ENCODE measurements at places on chromosomes 11 and 22.

- no peak for DNase-seq
Measured at GRCh38 chr11:17588721-17589120, 41.7 kb downstream of the OTOG start.

GRCh38 chr11:62865635-62866034, 15.1 kb upstream of the SLC3A2 start:
- no peak for DNase-seq

DNA sequence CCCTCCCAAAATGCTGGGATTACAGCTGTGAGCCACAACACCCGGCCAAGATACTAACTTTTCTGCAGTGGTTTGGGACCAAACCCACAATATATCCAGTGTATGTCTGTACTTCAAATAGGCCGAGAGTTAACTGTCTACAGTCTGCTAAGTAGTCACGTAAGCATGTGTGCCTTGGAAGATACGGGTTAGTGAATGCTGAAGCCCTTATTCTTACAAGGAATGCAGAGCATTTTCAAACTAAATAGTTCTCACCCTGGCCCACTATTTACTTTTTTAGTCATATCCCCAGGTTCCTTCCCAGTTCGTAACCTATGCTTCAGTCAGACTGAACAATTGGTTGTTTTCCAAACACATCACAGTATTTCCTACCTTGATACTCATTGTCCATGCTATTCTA, 176.0 kb downstream of the WNT11 start:
- peak; percentile 88 for DNase-seq

GRCh38 chr22:36166518-36167220, 6.1 kb upstream of the APOL3 start:
- DNase-seq = no peak

- no peak for DNase-seq
Measured at GRCh38 chr11:82046778-82047177, 686.9 kb downstream of the FAM181B start.

DNA sequence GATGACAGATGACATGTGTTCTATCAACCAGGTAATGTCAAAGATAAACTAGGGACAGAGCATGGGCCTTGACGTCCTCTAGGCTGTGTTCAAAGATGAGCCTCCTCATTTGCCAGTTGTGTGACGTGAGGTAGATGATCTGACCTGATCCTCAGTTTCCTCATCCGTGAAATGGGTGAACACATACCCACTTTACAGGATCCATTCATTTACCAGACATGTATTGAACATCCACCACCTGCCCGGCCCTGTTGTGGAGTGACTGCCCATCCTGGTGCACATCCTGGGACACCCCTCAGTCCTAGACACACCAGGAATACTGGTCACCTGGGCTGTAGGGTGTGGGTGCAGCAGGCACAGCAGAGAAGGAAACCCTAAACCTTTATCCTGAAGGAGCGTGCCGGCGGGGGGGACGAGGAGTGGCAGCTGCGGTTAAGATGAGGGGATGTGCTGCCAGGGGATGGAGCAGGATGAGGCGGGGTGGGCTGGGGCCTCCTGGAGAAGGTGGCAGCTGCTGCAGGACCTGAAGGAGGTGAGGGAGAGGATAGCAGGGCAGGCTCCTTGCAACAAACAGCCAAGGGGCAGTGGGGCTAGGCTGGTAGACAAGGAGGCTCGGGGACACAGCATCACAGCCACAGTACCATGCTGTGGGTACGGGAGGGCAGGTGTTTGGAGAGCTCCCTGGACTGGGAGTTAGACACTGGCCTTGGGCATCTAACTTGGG, 8.4 kb downstream of the CLDN5 start:
- DNase-seq = no peak

DNA sequence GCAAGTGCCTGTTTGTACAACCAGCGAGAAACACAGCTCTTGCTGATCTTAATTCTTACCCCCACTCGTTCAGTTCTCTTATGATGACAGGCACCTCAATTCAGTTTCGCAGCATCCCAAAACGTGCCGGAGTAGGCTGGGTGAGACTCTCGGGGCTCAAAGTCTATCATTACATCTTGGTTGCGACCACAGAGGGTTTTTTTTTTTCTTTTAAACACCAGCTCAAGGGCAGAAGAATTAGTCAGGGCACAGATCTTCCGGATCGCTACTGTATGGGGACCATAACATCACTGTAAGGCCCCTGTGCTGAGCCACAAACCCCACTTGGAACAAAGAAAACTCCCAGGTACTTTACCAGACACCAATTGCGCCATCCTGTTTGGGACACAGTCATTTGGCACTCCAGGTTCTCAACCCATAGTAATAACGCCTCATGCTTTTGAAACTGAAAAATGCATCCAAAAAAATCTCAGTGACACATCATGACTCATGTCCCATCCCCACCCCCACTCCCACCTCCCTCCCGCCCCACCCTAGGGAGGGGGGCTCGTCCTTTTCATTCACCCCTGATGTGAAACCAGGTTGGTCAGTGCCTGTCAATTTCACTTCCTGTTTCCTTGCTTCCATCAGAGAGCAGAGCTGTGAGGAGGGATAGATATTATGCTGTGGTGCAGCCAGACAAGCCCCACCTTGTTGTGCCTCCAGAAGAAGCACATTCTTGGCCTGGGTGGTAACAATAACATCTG, 41.0 kb upstream of the CD5 start:
- DNase-seq = no peak

GRCh38 chr11:47714554-47715081, 551 bp downstream of the AGBL2 start:
- no peak for DNase-seq

DNA sequence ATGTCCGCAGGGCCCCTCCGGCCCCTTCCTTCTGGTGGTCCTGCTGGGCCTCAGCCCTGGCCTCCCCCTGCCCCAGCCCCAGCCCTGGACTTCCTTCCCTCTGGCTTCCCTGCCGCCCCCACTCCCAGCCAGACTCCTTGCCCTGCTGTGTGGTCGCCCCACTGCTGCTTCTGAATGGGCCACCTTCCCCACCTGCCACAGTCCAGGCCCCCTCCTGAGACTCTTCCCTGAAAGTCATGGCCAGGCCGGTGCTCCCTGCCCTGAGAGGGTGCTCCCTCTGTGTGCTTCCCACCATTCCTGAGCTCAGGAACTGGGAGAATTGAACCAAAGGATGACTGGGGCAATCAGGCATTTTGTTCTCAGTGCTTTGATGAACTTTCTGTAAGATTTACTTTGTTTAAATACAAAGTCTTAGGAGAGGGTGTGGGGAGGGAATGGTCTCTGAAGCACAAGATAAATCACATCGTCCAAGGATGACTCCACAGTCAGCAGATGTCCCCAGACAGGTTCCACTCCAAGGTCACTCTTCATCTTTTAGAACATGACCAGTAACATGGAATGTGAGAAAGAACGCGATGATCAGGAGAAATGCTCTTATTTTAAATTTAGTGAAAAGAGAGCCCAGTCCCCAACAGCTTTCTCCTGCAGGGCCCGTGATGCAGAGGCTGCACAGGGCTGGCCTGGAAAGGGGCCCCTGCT, 774 bp downstream of the APOBEC3D start:
- DNase-seq = no peak

- DNase-seq = no peak
Measured at GRCh38 chr22:46289244-46289891, 7.3 kb upstream of the GTSE1 start.

DNA sequence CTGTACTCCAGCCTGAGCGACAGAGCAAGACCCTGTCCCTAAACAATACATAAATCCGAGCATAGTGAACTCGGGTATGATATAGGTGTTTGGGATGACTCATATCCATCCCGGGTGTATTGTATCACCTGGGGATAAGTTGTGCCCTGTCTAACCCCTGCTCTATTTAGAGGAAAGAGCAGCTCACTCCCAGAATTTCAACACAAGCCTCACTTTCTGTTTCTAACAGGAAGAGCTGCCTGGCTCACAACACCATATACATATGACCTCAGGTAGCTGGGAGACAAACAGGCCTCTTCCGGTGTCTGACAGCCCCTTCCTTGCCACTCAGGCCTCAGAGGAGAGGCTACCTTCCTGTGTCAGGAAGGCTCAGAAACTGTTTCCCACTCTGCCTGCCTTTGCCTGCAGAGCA, 9.9 kb upstream of the MICALL1 start:
- no peak for DNase-seq

DNA sequence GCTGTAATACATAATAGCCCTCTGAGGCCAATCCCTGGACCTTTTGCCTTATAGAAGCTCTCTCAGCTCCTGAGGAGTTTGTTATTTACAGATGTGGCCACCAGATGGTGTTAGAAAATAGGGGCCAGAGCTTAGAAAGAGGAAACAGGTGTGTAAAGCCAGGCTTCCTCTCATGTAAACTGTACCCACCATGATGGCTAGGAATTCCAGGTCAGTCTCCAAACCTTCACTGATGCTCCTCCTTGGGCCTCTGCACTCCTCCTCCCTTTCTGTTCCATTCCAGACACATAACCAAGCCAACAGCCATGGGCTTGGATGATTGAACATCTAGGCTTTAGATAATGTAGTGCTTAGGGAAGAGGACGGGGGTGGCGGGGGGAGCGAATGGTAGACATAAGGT, 39.7 kb downstream of the USP35 start:
- DNase-seq = peak; percentile 45

- no peak for DNase-seq
Measured at GRCh38 chr22:43186272-43187170, at the start of gene TTLL12. Gene TTLL12, minus strand, starts transcription at chr22:43187134. Its CDS starts 65 bp downstream, at chr22:43187069.

DNA sequence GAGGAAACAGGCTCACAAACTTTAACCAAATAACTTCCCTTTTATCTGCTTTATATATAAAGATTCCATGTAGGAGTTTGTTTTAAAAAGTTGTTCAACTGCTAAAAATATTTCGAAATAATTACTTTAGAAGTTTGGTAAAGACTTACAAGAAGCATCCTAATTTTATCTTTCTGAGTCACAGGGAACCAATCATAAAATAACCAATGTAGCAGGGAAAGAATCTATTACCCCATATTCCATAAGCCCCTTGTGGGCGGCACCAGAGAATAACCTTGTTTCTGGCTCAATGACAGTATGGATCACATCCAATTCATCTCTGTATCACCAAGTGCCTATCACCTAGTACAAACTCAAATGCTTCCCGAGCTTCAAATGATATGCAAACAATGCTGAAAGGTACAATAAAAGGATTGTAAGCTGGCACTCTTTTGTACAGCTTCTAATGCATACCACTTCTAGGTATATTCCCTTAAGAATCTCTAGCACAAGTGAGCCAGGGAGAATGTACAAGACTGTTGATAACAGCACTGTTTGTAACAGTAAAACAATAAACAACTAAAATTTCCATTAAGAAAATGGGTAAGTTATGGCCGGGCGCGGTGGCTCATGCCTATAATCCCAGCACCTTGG, 158.4 kb downstream of the ATG16L2 start:
- no peak for DNase-seq

- DNase-seq = no peak
Measured at GRCh38 chr22:46536537-46537224, 739 bp downstream of the CELSR1 start.

DNA sequence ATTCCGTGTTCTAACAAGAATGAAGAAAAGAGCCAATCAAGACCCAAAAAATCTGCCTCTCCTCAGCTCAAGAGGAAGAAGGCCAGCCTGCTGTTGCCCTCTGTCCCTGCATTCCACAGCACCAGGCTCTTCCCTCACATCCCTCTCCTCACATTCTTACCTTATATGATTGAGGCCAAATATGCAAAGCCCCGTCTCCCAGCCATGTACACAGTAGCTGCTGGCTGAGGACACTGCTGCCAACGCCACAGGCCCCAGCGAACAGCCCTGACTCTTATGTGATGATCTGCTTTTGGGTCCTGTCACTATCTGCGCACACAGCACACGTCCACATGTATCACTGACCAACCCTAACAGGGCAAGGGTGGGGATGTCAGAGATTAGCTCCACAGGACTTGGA, 60.2 kb downstream of the MICAL3 start:
- no peak for DNase-seq

DNA sequence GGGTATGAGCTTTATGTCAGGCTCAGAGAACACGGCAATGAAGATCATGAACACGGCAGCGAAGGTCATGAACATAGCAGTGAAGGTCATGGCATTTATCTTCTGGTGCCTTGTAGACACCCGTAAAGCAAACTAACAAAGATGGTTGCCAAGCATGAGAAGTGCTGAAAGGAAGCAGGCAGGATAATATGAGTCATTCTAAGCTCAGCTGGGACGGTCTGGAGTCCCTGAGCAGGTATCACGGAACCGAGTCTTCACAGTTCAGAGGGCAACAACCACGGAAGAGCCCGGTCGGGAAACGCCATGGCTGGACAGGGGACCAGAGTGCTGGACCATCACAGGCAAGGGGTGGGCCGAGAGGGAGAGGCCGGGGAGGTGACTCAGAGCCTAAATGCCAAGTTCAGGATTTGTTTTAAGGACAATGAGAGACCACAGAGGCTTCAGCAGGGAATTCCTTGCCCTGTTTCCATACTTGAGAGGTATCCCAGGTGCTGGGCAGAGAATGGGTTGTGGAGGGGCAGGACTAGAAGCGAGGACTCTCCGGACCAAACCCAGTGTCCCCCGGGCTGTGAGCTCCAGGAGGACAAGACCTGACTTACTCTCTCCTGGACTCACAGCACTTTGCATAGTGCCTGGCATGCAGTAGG, 13.1 kb upstream of the MS4A10 start:
- DNase-seq = no peak

- DNase-seq = no peak
Measured at GRCh38 chr22:25564320-25564978, at the start of gene GRK3. Gene GRK3, plus strand, starts transcription at chr22:25564675. Its CDS starts 366 bp downstream, at chr22:25565041.

GRCh38 chr22:28594797-28595462, 84.7 kb downstream of the TTC28 start:
- peak; percentile 78 for DNase-seq

- DNase-seq = no peak
Measured at GRCh38 chr22:29917052-29917902, 34.3 kb downstream of the MTMR3 start.

- DNase-seq = peak; percentile 39
Measured at GRCh38 chr11:68040101-68040956, 1.5 kb downstream of the TCIRG1 start.

GRCh38 chr22:27296091-27296675, 505.4 kb downstream of the MN1 start:
- no peak for DNase-seq

- no peak for DNase-seq
Measured at GRCh38 chr11:118305726-118306125, 1.2 kb downstream of the CD3E start.

- no peak for DNase-seq
Measured at GRCh38 chr11:71976551-71976950, 22.2 kb upstream of the IL18BP start.

DNA sequence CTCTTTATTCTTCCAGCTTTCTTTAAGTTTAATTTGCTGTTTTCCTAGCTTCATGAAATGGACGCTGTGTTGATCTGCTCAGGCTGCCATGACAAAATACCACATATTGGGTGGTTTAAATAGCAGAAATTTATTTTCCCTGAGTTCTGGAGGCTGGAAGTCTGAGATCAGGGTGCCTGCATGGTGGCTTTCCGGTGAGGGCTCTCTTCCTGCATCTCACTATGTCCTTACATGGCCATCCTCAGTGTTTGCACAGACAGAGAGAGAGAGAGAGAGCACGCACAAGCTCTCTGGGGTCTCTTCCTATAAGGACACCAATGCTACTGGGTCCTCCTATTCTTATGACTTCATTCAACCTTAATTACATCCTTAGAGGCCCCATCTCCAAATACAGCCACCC, 28.7 kb downstream of the MCAM start:
- DNase-seq = no peak

All from kidney glomerular epithelial cell (primary cell).